ENCODE measurements at places on chromosomes 13 and 19.

DNA sequence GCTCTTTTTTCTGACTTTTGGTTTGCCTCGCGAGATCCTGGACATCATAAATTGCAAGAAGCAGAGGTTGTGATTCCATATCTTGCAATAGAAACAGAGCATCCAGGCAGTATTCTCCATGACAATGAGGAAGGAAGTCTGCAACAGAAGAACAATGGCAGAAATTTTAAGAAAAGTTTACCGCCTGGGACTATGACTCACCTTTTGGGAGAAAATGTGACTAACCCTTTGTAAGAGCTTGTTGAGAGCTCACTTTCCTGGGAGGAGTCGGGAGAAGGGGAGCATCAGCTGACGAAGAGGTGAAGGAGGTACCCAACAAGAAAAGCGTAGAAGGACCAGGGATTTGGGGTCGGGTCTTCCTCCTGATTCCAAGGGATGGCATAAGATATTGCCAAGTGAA, 34.3 kb upstream of the TNFSF11 start:
- no peak for DNase-seq

- peak; percentile 38 for DNase-seq
These were observed 4.9 kb upstream of the ZFP36 start for GRCh38 chr19:39401549-39402345.

- DNase-seq, result no peak
These were observed 506.7 kb upstream of the PCDH9 start for GRCh38 chr13:67736646-67737420.

GRCh38 chr19:658916-659839, 3.8 kb downstream of the RNF126 start:
- no peak for DNase-seq

DNA sequence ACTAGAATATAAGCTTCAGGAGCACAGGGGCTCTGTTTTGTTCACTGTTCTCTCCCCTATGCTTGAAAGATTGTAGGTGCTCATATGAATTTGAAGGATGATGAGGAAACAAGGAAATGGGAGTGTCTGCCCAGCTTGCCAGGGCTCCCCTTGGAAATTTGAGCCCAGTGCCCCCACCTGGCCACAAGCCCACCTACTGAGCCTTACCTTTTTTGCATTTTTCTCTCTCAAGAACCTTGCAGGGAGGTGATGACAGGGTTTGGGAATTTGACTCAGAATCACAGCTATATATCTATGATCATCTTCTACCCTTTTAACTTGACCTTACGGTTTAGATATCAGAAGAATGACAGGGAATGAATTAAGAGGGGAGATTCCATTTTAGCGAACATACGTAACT, 33.8 kb downstream of the SERP2 start:
- DNase-seq, result no peak

GRCh38 chr19:15340086-15340485, 7.7 kb upstream of the BRD4 start:
- no peak for DNase-seq

DNA sequence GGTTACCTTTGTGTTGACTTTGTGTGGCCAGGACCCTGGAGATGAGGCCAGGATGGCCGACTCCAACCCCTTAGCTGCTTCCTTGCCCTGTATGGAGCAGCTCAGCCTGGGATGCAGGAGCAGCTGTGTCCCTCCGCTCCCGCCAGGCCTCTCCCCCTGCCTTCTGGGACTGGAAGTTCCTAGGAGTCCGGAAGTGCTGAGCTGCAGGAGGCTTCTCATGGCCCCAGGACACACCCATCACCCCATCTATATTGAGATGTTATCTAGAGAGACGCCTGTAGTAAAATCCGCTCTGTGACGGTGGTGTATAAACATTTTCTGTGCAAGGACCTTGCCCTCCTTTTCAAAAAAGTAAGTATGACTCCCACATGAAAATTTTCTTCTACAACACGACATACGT, 27.0 kb downstream of the WTIP start:
- DNase-seq, result no peak

GRCh38 chr19:53671663-53672062, 39.9 kb downstream of the DPRX start:
- DNase-seq, result no peak

GRCh38 chr13:33403807-33404362, 118.3 kb upstream of the STARD13 start:
- DNase-seq, result no peak

- DNase-seq, result no peak
These were observed 416.9 kb downstream of the IRS2 start for GRCh38 chr13:109369353-109370052.

DNA sequence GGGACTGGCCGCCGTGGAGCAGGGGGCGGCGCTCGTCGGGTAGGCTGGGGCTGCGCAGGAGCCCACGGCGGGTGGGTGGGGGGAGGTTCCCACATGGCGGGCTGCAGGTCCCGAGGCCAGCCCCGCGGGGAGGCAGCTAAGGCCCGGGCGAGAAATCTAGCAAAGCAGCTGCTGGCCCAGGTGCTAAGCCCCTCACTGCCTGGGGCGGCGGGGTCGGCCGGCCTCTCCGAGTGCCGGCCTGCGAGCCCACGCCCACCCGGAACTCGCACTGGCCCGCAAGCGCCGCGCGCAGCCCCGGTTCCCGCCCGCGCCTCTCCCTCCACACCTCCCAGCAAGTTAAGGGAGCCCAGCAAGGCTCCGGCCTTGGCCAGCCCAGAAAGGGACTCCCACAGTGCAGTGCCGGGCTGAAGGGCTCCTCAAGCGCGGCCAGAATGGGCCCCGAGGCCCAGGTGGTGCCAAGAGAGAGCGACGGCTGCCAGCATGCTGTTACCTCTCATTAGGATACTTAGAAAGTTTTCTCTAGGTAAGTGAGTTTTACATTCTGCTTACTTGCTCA, 1463.5 kb upstream of the MIR17HG start:
- DNase-seq, result no peak

DNA sequence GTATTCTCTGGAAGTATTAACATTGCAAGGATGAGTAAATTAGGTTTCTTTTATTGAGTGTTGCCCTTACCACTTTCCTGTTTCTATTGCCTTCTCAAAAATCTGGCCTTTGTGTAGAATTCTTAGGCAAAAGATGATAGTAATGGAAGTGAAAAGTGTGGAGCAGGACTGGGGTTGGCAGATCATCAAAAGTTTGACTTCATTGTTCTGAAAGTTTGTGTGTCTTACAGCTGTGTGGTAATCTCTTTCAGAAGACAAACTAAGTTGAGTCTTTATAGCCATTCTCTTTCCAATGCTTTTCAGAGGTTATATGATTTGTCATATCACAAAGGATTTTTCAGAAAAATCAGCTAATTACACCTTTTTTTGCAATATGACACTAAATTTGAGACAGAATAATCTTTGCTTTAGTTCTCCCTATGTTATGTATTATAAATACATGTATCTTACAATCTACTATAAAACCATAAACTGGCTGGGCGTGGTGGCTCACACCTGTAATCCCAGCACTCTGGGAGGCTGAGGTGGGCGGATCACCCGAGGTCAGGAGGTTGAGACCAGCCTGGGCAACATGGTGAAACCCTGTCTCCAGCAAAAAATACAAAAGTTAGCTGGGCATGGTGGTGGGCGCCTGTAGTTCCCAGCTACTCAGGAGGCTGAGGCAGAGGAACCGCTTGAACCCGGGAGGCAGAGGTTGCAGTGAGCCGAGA, 8.7 kb upstream of the KCNRG start:
- DNase-seq, result no peak

DNA sequence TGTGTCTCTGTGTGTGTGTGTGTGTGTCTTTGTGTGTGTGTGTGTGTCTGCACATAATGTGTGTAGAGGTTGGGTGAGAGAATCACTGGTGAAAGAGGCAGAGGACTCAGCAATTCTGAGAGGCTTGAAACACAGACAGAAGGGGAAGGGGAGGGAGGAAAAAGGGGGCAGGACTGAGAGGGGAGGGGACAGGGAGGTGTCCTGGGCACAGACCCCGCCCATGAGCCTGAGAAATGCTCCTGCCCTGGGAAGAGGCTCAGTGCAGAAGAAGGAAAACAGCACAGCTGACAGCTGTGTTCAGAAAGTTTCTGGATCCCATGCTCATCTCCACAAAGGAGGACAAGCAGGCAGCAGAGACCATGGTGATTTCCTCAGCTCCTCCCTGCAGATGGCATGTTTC, 59.1 kb upstream of the CEACAM8 start:
- DNase-seq, result no peak

DNA sequence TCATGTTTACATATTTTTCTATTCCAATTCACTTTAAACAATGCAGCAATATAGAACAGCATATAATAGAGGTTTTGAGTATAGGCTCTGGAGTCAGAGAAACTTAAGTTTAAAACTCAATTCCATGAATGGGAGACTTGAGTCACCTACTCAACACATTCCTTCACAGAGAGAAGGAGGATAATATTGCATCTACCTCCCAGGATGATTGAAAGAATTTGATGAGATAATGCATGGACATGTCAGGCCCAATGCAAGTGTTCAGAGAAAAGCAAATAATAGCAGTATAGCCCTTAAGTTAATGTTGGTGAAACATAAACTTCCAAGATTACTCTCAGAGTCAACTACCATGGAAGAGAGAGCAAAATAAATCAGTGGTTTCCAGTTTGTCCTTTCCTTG, 170.2 kb downstream of the DCLK1 start:
- no peak for DNase-seq

DNA sequence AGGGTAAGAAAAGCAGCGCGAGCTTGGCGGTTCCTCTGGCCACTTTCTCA, at the start of gene DMRTC2:
Gene DMRTC2 (plus strand): TSS at position 42 of the 50 bp plus-strand sequence. CDS start 2,387 bp downstream, outside the sequence.
- DNase-seq, result no peak

DNA sequence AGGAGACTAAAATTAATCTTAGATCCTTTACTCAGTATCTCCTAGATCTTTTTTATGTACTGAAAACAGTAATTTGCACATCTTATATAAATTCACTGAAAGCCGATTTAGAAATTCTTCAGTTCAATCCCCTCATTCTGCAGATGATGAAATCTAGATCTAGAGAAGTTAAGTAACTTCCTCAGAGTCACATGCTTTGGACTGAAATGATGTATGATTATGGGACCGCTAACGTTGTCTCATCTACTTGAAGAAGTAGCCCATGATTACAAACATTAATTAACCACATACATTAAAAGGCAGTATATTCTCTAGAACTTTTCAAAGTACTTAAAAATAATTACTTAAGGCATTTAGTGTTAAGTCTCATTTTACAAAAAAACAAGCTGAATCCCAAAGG, 37.8 kb downstream of the ELF1 start:
- DNase-seq, result no peak

- no peak for DNase-seq
These were observed 580 bp downstream of the AP2A1 start for GRCh38 chr19:49767381-49767780.

- DNase-seq, result no peak
These were observed 28.8 kb upstream of the RCBTB2 start for GRCh38 chr13:48561466-48562235.

DNA sequence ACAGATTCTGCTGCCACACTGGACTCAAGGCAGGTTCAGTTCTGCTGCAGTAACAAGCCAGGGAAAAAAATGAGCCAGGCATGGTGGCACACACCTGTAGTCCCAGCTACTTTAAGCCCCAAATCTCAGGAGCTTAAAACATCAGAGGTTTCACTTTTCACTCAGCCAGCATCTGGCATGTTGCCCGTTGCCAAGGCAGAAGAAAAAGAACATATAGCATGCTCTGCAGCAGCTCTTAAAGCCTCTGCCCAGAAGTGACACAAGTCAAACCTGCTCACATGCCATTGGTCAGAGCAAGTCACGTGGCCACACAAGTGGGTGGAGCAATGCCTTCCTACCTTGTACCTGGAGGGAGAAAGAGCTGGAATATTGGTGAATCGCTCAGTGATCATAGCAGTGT, 14.7 kb upstream of the ADGRE5 start:
- DNase-seq, result peak; percentile 77

DNA sequence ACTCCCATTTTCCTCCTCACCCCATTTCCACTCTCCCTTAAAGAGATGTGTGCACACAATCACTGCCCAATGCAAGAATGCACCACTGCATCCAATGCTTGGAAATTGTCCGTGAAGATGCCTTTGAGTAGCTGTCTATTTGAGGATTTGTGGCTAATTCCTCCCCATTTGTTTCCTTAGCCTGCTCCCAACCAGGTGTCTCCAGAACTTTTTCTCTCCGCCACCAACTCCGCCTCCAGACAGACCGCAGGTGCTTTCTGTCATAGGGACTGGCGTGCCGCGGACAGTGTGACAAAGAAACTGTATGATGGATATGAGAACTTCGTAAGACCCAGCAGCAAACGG, 461 bp upstream of the TM9SF2 start:
- no peak for DNase-seq

- peak; percentile 70 for DNase-seq
These were observed 8.0 kb downstream of the NAPSA start for GRCh38 chr19:50357178-50358100.

- DNase-seq, result no peak
These were observed at the start of gene CGB7 for GRCh38 chr19:49057636-49058234. Gene CGB7, minus strand, starts transcription at chr19:49057749. Its CDS starts 2,374 bp downstream, at chr19:49055375.

GRCh38 chr19:50261446-50261970, 58.1 kb downstream of the MYH14 start:
- no peak for DNase-seq

DNA sequence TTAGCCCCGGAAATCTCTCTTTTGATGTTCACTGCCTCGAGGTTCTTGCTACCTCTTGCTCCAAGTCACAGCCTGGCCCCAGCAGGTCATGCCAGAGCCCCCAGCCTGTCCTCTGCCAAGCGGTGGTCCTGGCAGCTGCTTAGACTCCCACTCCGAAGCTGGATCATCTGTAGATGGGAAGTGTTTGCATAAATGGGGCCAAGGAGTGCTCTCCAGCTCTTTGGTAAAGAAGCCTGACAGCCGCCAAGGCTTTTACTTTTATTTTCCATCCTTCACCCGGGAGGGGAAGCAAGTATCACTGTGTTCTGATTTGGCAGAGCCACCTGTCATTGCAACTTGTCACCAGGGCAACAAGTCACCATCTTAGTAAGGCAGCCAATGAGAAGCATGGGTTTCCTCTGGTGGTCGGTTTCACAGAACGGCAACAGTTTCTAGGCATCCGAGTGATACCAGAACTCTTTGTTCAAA, 10.6 kb upstream of the RETN start:
- peak; percentile 25 for DNase-seq

DNA sequence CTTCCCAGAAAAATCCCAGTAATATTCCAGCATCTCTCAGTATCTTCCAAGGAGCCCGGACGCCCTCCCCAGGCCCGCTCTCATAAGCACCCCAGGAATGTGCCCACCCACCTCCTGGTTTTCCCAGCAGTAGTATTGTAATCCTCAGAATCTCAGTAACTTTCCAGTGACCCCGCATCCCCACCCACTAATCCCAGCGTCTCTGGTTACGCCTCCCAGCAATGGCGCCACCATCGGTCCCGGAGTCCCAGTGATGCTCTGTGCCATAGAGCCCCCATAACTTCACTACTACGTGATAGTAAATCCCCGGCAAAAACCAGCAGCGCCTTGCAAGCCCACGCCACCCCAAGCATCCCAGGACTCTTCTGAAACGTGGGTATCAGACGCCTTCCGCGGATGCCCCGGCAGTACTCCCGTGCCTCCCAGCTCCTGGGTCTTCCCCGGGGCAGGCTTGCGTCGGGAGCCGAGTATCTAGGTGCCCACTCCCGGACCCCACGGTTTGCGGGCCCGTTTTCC, 928 bp upstream of the PNPLA6 start:
- DNase-seq, result no peak

DNA sequence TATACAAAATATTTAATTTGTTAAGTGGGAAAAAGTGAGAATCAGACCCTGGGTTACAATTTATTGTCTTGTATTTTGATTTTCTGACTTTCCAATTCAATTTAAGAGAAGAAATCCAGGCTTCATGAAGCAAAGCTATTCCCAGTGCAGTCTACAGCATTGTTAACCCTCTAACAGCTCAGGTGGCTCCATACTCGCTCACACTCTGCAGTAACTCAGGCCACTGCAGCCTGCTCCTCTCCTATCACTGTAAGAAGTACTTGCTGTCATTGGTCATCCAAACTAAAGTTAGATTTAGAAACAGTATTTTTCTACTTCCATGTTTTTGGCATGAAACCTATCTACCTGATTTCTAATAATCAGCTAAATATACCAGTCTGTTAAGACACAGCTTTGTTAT, 830.3 kb downstream of the PCDH9 start:
- no peak for DNase-seq

All from activated naive CD8-positive, alpha-beta T cell treated with anti-CD3 and anti-CD28 coated beads, Interleukin-2, amount 50 U/mL, for 16 hours (primary cell).